ENCODE measurements at places on chromosomes 5 and 9. TPM values are rescaled to one million over a fixed set of nuclear protein-coding genes. Genes with fewer than 3 reads are reported as not detected.

GRCh38 chr5:103847060-103847459 is 284.5 kb upstream of the NUDT12 start:
- H3K4me3 ChIP-seq, result no peak overlapping the region
- H3K27ac ChIP-seq, result no peak overlapping the region
- no peaks in the 10 kb centered on the region for H3K27me3 ChIP-seq
- DNase-seq, result no peak
- no peaks in the 10 kb centered on the region for H3K36me3 ChIP-seq

DNA sequence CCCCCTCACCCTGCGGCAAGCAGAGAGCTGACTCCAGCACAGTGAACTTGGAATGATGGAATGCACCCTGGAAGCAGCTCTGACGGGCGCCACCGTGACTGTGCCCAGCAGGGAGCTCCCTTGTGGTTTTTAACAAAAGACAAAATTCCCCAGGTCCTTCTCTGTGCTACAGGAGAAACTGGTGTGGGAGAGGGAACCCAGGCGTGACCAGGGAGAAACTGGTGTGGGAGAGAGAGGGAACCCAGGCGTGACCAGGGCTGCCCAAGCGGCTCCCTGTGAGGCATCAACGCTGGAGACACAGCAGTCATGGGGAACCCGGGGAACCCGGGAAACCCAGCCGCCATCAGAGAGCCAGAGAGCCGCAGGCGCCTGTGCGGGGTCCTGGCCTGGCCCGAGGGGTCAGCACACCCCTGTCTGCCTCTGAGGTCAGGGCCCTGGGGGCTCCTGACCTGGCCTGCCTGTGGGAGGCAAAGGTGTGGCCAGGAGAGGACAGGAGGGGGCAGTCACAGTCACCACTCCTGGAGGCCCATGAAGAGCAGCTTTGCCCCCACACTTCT is 3.1 kb upstream of the AHRR start:
- H3K4me1 ChIP-seq, result no peaks in the 10 kb centered on the region
- peaks cover 4% of the 10 kb centered on the region for H3K36me3 ChIP-seq

DNA sequence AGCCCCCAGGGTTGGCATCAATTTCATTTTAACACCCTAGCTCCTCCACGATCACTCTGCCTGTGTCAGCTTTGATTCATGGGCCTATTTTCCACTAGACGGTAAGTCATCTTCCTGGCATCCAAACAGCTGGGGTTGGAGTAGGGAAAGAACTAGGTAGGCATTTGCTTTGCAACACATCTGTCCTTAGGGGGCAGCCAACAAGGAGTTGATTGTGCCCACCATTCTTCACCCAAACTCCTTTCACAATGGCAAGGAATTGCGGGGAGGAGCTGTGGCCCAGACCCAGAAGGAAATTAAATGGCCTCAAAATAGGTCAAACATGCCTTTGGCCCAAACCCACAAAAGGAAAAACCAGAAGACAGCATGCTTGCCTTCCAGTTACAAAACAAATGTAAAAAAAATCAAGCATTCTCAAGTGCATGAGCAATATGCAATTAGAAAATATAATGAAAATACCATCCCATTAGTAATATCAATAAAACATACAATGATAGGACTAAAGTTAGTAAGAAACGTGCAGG is 71.8 kb downstream of the NRG2 start:
- H3K4me3 ChIP-seq, result no peak overlapping the region
- no peaks in the 10 kb centered on the region for H3K36me3 ChIP-seq
- peaks cover 1% of the 10 kb centered on the region for H3K4me1 ChIP-seq
- DNase-seq, result no peak
- H3K27me3 ChIP-seq, result no peaks in the 10 kb centered on the region
- no peak overlapping the region for H3K27ac ChIP-seq

GRCh38 chr5:95713960-95714710 is 17.0 kb upstream of the RHOBTB3 start:
- no peaks in the 10 kb centered on the region for H3K27me3 ChIP-seq
- H3K27ac ChIP-seq, result no peak overlapping the region
- no peak overlapping the region for H3K4me3 ChIP-seq
- H3K36me3 ChIP-seq, result no peaks in the 10 kb centered on the region
- H3K4me1 ChIP-seq, result no peaks in the 10 kb centered on the region

GRCh38 chr5:150294551-150295071 is 5.0 kb upstream of the CAMK2A start:
- H3K36me3 ChIP-seq, result no peaks in the 10 kb centered on the region
- no peak for DNase-seq
- no peak overlapping the region for H3K4me3 ChIP-seq

DNA sequence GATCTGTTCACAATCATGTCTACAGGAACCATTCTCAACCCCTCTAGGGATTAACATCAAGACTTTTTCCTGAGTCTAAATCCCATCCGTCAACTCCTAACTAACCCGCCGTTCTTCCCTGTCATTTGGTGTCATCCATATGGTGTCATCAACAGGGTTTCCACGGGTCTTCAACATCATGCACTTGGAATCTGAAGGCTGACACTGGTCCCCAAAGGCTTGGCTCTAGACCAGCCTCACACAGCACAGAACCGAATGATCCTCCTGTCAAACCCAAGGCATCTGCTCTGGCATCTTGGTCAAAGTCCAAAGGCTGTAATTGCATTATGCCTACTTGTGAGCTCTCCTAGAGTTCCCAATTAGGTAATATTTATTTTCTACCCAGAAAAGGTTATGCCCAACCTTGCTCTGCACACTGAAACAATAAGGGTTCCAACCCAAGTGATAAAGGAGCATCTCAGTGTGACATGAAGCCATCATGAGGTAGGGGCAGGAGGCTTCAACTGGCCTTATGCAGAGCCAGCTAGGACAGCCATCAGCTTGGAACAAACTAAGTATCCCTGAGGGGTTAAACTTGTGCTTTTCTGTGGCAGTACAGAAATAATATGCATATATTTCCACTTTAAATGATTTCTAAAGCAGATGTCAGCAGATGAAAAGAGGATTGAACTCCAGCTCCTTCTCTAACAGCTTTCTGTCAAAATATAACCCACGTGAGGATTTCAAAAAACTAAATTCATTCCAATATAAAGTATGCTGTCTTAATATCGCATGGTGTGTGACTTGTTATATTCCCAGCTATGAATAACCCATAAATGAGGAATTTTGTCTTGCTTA is 13.9 kb downstream of the ENC1 start:
- H3K36me3 ChIP-seq, result no peaks in the 10 kb centered on the region
- no peak for DNase-seq
- H3K27me3 ChIP-seq, result no peaks in the 10 kb centered on the region
- H3K27ac ChIP-seq, result no peak overlapping the region
- no peaks in the 10 kb centered on the region for H3K4me1 ChIP-seq

- H3K27ac ChIP-seq, result no peak overlapping the region
- H3K36me3 ChIP-seq, result no peaks in the 10 kb centered on the region
- no peak for DNase-seq
- H3K27me3 ChIP-seq, result no peaks in the 10 kb centered on the region
- no peaks in the 10 kb centered on the region for H3K4me1 ChIP-seq
Observed at GRCh38 chr9:85427772-85428171, 314.0 kb downstream of the AGTPBP1 start.

- no peaks in the 10 kb centered on the region for H3K27me3 ChIP-seq
- DNase-seq, result no peak
- H3K4me3 ChIP-seq, result no peak overlapping the region
Observed at GRCh38 chr5:171806976-171807747, 21.5 kb downstream of the SMIM23 start.

DNA sequence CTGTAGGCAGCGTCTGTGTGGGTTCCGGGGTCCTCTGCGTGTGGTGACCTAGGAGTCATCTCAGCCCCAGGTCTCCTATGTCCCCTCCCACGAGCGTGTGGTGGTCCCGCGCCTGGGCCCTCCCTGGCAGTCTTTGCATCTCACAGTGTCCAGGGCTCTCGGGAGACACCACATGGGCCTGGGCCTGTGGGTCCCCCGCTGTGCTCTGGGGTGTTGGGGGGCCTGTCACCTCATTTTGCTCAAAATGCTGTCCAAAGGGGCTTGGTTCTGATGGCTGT is 27.1 kb downstream of the CEP72 start:
- peaks cover 6% of the 10 kb centered on the region for H3K36me3 ChIP-seq
- no peak overlapping the region for H3K27ac ChIP-seq
- no peak for DNase-seq
- no peaks in the 10 kb centered on the region for H3K27me3 ChIP-seq
- H3K4me3 ChIP-seq, result no peak overlapping the region
- no peaks in the 10 kb centered on the region for H3K4me1 ChIP-seq

GRCh38 chr9:78035383-78035993 is 3.9 kb upstream of the GNAQ start:
- no peak overlapping the region for H3K4me3 ChIP-seq
- DNase-seq, result peak; percentile 58
- no peaks in the 10 kb centered on the region for H3K36me3 ChIP-seq
- H3K27ac ChIP-seq, result no peak overlapping the region
- H3K27me3 ChIP-seq, result no peaks in the 10 kb centered on the region
- no peaks in the 10 kb centered on the region for H3K4me1 ChIP-seq

DNA sequence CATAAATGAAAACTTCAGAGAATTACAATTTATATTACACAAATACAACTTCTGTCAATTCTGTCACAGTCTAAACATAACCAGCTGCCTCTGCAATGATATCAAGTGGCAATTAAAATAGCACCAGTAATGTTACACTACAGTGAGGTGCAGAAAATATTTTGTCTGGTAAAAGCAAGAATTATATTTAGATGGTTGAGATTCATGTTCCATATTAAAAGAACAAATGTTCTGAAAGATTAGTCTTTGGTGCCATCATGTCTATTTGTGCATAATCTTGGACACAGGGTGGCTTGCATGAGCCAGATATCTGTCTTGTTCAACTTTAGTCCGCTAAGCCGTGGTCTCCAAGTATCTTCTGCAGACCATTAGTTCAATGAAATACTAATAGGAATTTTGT is 29.0 kb upstream of the PRR16 start:
- no peak overlapping the region for H3K27ac ChIP-seq
- H3K4me3 ChIP-seq, result no peak overlapping the region
- no peak for DNase-seq
- H3K27me3 ChIP-seq, result no peaks in the 10 kb centered on the region
- H3K4me1 ChIP-seq, result no peaks in the 10 kb centered on the region
- no peaks in the 10 kb centered on the region for H3K36me3 ChIP-seq

DNA sequence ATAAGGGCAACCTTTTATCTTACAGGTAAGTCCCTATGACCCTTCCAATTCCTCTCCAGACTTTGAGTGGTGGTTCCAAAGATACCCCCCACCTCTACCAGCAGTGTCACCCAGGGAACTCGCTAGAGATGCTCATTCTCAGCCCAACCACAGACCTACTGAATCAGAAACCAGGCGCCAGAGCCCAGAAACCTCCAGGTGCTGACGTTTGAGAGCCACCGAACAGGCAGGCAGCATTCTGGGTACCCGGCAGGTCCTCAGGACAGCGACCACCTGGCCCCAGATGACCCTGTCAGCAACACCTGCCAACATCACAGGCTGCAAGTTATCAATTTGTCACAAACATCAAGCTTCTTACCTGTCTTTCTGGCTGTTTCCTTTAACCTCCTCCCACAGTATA is 19.5 kb downstream of the RAPGEF1 start:
- no peaks in the 10 kb centered on the region for H3K4me1 ChIP-seq
- peak; percentile 59 for DNase-seq

The ABCA1 gene
- total RNA-seq, result 26.3 TPM

Measured in aorta (tissue), 5 donors.